ENCODE measurements at places on chromosomes 5 and 9.

GRCh38 chr5:137075163-137075970 is 423.8 kb downstream of the SPOCK1 start:
- peak; percentile 77 for DNase-seq
- no peaks in the 10 kb centered on the region for H3K36me3 ChIP-seq
- H3K4me1 ChIP-seq = no peaks in the 10 kb centered on the region
- H3K27me3 ChIP-seq = no peaks in the 10 kb centered on the region

DNA sequence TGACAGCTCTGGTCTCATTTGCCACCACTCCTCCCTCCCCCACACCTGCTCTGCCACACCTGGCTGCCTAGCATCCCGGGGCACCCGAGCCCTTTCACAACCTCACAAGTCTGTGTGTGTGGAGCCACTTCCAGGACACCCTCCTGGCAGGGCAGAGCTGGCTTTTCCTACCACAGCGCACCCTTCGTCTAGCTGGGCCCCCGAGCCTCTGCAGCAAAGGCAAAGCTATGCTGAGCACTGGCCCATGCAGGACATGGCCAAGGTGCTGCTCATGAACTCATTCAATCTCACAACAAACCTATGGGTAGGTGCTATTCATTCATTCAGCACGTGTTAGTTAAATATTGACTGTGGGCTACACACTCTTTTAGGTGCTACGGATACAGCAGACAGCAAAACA is 43.4 kb downstream of the DUSP1 start:
- DNase-seq = peak; percentile 39
- H3K4me3 ChIP-seq = no peak overlapping the region
- H3K27ac ChIP-seq = no peak overlapping the region
- H3K36me3 ChIP-seq = no peaks in the 10 kb centered on the region

DNA sequence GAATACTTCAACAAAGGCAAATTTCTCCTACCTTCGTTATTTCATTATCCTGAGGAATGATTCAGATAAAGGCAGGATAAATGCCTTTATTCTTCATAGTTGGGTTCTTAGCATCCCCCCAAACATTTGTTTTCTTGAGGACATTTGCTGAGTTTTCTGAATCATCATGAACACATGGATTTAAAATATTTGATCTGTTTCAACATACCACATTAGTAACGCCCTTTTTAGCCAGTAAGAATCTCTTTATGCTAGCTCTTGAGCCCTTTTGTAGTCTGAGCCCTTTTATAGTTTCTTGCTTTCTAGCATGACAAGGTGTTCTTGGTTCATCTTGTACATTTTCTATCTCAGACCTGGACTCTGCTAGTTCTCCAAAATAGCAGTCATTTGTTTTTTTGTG is 27.9 kb downstream of the SKIC3 start:
- peaks cover 90% of the 10 kb centered on the region for H3K36me3 ChIP-seq
- no peaks in the 10 kb centered on the region for H3K4me1 ChIP-seq
- DNase-seq = no peak
- H3K27ac ChIP-seq = no peak overlapping the region

GRCh38 chr5:89582768-89583339 is 699.9 kb upstream of the MEF2C start:
- H3K27me3 ChIP-seq = no peaks in the 10 kb centered on the region
- no peak overlapping the region for H3K4me3 ChIP-seq
- H3K36me3 ChIP-seq = no peaks in the 10 kb centered on the region
- H3K4me1 ChIP-seq = no peaks in the 10 kb centered on the region
- H3K27ac ChIP-seq = no peak overlapping the region

DNA sequence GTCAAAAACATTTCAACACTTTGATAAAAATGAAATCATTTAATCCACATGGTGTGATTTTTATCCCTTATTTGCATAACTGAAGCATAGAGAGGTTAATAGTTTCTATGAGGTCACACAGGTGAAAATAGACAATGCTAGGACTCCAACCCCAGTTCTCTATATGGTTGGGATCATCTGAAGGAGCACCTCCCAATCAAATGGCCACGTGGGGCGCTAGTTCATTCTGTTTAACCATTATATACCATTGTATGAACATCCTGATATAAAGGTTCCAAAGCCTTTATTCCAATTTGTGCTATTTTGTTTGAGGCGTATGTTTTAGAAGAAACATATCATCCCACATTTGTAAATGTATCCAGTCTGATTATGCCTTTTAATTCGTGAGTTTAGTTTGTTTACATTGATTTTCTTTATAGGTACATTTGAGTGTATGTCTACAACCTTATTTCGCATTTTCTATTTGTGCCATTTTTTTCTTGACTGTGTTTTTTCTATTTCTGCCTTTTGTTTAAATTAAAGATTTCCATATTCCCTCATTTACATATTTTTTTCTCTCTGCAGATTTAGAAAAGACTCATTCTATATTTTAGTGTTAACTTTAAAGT is 1092.0 kb downstream of the MAT2B start:
- no peaks in the 10 kb centered on the region for H3K27me3 ChIP-seq
- H3K36me3 ChIP-seq = no peaks in the 10 kb centered on the region
- no peaks in the 10 kb centered on the region for H3K4me1 ChIP-seq
- no peak overlapping the region for H3K4me3 ChIP-seq
- no peak for DNase-seq
- no peak overlapping the region for H3K27ac ChIP-seq

- H3K27ac ChIP-seq = no peak overlapping the region
- DNase-seq = no peak
- no peaks in the 10 kb centered on the region for H3K27me3 ChIP-seq
- no peaks in the 10 kb centered on the region for H3K36me3 ChIP-seq
- H3K4me3 ChIP-seq = no peak overlapping the region
Measured at GRCh38 chr5:168807287-168807686, 228.1 kb upstream of the PANK3 start.

DNA sequence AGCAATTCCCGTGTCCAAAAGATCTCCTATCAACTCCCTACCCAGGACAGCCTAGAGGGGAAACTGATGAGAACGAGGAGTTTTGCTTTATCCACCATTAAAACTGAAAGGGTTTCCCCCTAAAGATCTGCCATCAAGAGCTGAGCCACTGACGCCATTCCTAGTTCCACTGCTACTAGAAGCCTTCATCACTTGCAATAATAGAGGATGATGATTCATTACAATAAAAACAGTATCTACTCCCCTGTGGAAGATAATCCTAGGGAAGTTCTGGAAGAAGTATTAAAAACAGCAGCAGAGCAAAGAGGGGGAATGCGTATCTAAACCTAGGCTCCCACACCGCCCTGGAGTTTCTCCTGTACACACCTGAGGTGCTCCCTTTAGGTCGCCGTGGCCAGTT is 394.5 kb downstream of the BNC2 start:
- H3K4me1 ChIP-seq = no peaks in the 10 kb centered on the region
- no peaks in the 10 kb centered on the region for H3K36me3 ChIP-seq
- H3K27me3 ChIP-seq = no peaks in the 10 kb centered on the region
- H3K27ac ChIP-seq = no peak overlapping the region

DNA sequence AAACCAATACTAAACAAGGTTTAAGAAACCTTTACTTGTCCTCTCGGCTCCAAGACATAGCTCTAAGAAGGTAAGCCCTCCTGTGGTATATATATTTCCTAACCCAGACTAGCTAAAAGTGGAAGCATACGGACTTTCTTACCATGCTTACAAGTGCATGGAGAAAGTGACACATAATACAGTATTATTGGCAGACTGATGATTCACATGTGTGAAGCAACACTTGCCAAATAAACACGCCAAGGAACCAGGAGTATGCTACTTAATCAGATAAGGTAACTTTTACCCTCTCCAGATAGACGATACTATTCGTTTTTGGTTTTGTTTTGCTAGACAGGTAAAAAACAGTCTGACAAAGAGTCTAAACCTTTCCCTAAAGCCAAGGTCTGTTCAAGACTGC is 264.1 kb downstream of the MLLT3 start:
- H3K4me1 ChIP-seq = peaks cover 24% of the 10 kb centered on the region
- no peaks in the 10 kb centered on the region for H3K36me3 ChIP-seq
- DNase-seq = no peak
- H3K4me3 ChIP-seq = no peak overlapping the region
- no peaks in the 10 kb centered on the region for H3K27me3 ChIP-seq

- peaks cover 32% of the 10 kb centered on the region for H3K4me1 ChIP-seq
- no peak overlapping the region for H3K4me3 ChIP-seq
- H3K36me3 ChIP-seq = no peaks in the 10 kb centered on the region
- no peak for DNase-seq
Measured at GRCh38 chr5:1141834-1142233, 30.0 kb upstream of the SLC12A7 start.

GRCh38 chr5:40389591-40389990 is 290.1 kb upstream of the PTGER4 start:
- DNase-seq = no peak
- H3K36me3 ChIP-seq = no peaks in the 10 kb centered on the region
- H3K4me1 ChIP-seq = peaks cover 17% of the 10 kb centered on the region
- no peaks in the 10 kb centered on the region for H3K27me3 ChIP-seq

DNA sequence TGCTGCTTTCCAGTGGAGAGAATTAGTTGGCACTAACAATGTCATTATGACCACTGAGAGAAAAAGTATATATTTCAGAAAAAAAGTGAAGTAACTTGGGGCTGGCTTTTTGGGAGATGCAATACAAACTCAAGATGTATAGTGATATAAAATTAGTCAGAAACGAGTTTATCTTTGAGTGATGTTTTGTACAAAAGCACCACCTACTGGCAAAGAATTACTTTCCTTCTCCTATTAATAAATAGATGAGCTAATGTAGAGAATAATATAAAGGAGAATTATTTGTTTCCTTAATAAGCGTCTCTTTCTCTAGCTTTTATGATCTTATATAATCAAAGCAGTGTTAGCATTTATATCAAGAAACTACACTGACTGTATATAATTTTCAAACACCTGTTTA is 158.8 kb downstream of the MEF2C start:
- no peak overlapping the region for H3K4me3 ChIP-seq
- H3K27me3 ChIP-seq = no peaks in the 10 kb centered on the region
- no peak for DNase-seq
- H3K36me3 ChIP-seq = peaks cover 30% of the 10 kb centered on the region
- H3K27ac ChIP-seq = no peak overlapping the region

- H3K36me3 ChIP-seq = no peaks in the 10 kb centered on the region
- no peaks in the 10 kb centered on the region for H3K27me3 ChIP-seq
- H3K4me3 ChIP-seq = no peak overlapping the region
Measured at GRCh38 chr5:1432296-1432695, 12.9 kb downstream of the SLC6A3 start.

DNA sequence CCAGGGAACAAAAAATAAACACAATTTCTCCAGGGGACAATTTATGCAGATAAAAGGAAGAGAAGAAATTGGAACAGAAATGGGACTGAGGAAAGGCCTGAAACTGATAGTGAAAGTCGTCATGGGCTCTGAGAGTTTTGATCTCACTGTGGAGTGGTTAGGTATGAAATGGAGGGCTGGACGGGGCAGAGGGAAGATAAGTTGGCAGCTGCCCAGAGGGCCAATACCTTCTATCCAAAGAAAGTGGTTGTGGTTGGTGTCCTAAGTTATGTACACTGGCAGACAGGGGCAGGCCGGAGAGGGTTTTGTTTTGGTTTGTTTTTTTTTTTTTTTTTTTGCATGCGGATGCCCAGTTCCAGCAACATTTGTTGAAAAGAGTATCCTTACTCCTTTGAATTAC is 46.1 kb downstream of the ZNF618 start:
- H3K36me3 ChIP-seq = no peaks in the 10 kb centered on the region
- H3K27me3 ChIP-seq = no peaks in the 10 kb centered on the region
- no peak for DNase-seq
- no peak overlapping the region for H3K4me3 ChIP-seq
- no peaks in the 10 kb centered on the region for H3K4me1 ChIP-seq
- peak overlapping the region; percentile 34 for H3K27ac ChIP-seq

- H3K27ac ChIP-seq = peak overlapping the region; percentile 91
- H3K4me1 ChIP-seq = peaks cover 44% of the 10 kb centered on the region
- no peak for DNase-seq
- H3K36me3 ChIP-seq = no peaks in the 10 kb centered on the region
- no peak overlapping the region for H3K4me3 ChIP-seq
- peaks cover 18% of the 10 kb centered on the region for H3K27me3 ChIP-seq
Measured at GRCh38 chr9:137297966-137298365, 4.1 kb downstream of the NRARP start.

DNA sequence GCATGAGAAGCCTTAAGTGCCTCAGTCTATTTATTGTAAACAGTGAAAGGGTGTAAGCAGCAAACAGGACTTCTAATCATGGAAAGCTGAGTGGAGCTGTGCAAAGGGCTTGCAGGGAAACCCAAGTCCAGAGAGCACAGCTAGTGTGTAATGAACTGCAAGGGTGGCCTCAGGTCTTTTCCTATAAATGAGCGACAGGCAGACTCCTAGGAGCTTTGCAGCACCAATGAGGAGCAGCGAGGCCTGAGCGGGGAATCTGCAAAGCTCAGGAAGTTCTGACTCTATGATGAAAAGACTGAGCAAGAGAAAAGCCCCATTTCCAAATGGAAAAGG is 250.1 kb upstream of the MAP3K1 start:
- no peaks in the 10 kb centered on the region for H3K36me3 ChIP-seq
- H3K27me3 ChIP-seq = no peaks in the 10 kb centered on the region
- no peaks in the 10 kb centered on the region for H3K4me1 ChIP-seq
- no peak for DNase-seq

GRCh38 chr5:6547498-6547897 is 85.3 kb downstream of the NSUN2 start:
- H3K36me3 ChIP-seq = no peaks in the 10 kb centered on the region
- DNase-seq = no peak
- no peak overlapping the region for H3K27ac ChIP-seq
- H3K4me3 ChIP-seq = no peak overlapping the region
- H3K27me3 ChIP-seq = no peaks in the 10 kb centered on the region

DNA sequence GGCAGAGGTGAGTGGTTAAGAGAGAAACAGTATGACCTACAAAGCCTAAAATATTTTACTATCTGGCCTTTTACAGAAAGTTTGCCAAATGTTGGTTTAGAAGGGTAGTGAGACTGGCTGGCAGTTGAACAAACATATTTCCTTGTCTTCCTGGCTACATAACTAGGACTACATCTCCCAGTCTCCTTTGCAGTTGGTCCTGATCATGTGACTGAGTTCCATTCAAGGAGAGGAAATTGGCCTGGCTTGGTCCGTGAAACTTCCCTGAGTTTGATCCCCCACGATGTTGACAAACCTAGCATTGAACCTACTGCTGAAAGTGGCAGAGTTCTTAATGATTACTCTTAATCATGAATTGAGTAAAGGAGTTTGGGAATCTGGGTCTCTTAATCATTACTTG is 280.8 kb downstream of the SLIT3 start:
- no peaks in the 10 kb centered on the region for H3K36me3 ChIP-seq
- DNase-seq = no peak
- no peaks in the 10 kb centered on the region for H3K4me1 ChIP-seq
- H3K27ac ChIP-seq = peak overlapping the region; percentile 42
- H3K27me3 ChIP-seq = no peaks in the 10 kb centered on the region

GRCh38 chr9:133645021-133645765 is 9.0 kb downstream of the DBH start:
- H3K27me3 ChIP-seq = no peaks in the 10 kb centered on the region
- no peak overlapping the region for H3K27ac ChIP-seq
- no peak for DNase-seq
- no peaks in the 10 kb centered on the region for H3K36me3 ChIP-seq
- no peak overlapping the region for H3K4me3 ChIP-seq

GRCh38 chr9:23606107-23606506 is 219.9 kb downstream of the ELAVL2 start:
- no peaks in the 10 kb centered on the region for H3K4me1 ChIP-seq
- no peak overlapping the region for H3K27ac ChIP-seq
- no peaks in the 10 kb centered on the region for H3K36me3 ChIP-seq
- DNase-seq = no peak
- H3K4me3 ChIP-seq = no peak overlapping the region

Measured in upper lobe of left lung (tissue), 6 donors.